ENCODE measurements at places on chromosomes 1 and 21.

DNA sequence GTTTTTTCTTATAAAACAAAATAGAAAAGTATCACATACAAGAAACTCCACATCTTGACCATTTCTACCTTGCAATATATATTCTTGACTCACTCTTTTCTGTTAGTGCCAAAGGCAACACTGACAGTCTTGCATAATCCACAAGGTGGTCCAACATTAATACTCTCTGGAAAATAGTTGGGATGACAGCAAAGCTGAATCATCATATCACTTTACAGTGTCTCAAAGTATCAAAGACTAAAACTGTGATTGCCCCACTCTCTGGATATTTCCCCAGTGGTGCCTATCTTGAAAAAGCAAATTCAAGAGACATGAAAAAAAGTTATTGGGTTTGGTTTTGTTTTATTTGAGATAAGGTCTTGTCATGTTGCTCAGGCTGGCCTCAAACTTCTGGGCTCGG lies 14.6 kb upstream of the TGFBR3 start:
- no peak for DNase-seq

GRCh38 chr1:240136402-240136801 lies 44.7 kb downstream of the FMN2 start:
- no peak for DNase-seq

DNA sequence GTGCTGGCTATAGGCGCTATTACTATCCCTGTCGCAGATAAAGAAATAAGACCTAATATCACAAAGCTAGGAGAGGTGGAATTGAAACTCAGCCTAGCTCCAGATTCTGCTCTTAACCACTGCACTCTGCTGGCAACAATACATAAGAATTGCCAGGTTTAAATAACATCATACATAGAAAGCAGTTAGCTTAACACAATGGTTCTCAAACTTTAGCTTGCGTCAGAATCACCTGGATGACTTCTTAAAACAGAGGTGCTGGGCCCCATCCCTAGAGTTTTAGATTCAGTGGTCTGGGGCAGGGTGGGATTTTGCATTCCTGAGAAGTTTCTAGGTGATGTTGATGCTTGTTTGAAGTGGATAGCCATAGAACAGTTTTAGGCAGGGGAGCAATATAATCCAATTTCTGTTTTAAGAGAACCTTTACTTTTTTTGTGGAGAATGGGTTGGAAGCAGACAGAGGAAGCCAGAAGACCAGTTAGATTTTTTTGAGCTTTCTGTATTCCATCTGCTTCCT lies 1.1 kb upstream of the POMGNT1 start:
- DNase-seq, result no peak

DNA sequence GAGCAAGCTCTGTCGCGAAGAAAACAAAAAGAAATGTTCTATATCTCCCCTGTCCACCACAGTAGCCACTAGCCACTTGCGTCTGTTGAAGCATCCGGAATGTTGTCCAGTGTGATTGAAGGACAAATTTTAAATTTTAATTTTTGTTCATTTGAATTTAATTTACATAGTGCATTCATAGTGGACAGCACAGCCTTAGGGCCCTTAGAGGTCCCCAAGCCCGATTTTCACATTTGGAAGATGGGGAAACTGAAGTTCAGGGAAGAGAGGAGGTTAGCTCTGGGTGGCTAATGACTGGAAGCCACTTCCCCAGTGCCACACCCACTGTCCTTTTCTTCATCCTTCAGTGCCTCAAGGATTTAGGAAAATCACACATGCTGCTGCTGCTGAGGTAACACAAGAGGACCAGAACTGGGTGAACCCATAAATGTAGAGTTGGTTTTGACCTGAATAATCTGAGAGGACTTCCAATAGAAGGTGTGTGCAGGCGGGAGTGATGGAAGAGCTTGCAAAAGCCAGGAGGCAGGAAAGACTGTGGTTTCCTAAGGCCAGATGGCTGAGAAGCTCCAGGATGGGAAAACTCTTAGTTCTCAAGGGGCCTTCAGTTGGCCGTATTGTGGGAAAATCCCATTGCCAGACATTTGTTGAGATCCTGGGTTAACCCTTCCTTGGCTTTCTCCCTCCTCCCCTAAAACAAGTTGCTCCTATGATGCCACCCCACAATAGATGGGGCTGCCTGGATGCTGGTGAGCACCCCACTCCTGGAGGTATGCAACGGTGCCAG lies 49.5 kb downstream of the TRIM11 start:
- DNase-seq, result no peak

- no peak for DNase-seq
Observed at GRCh38 chr1:205518661-205519540, 14.4 kb downstream of the CDK18 start.

DNA sequence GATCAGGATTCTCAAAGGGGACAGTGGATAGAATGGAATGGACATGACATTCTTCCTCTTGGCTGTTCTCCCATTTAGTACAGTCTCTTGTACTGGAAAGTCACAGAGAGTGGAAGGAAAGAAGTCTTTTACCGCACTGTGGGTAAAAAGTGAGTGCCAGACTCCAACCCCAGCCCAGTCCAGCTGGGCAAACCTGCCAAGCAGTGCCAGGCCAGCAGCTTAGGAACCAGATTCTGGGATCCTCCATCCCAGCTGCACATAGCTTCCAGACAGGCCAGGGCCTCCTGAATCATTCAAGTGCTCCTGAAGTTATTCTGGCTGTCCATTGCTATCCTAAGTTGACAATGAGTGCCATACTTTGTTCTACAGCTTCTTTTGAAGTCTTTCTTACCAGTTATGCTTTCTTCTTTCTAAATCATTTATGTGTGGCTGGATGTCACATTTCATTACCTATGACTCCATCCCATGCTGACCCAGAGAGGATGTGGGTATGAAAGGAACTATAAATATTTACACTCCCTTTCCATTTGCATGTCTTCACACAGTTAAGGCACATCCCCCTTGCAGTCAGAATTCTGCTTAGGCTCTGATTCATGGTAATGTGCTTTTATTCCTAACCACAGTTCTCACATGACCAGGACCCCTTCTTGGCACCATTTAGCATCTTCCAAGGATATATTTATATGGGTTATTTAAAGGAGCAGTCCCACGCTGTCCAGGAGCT lies 88.9 kb downstream of the AK5 start:
- DNase-seq, result no peak

- peak; percentile 9 for DNase-seq
Observed at GRCh38 chr1:207797229-207797973, 45.5 kb downstream of the CD46 start.

DNA sequence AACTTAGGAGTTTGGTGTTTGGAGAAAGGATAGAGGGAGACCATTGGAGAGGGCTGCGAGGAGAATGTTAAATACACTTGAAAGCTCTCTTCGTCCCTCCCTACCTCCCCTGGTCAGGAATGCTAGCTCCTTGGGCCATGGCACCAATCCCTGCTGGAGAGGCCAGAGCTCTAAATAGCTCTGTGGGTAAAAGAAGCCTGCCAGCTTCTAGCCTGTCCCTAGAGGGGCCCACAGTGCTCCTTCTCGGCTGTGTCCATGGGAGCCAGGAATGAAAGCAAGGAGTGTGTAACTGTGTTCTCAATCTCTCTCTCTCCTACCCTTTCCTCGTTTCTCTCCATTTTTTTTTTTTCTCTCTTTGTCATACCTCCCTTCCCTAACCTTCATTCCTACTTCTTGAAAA lies at the start of gene CCDC190:
Gene CCDC190 (minus strand): TSS at position 75 of the 400 bp plus-strand sequence. CDS start 1,529 bp downstream, outside the sequence.
- DNase-seq, result no peak
